ENCODE measurements at places on chromosomes 11 and 22.

GRCh38 chr11:17597770-17598169 lies 50.7 kb downstream of the OTOG start:
- DNase-seq: peak; percentile 3

DNA sequence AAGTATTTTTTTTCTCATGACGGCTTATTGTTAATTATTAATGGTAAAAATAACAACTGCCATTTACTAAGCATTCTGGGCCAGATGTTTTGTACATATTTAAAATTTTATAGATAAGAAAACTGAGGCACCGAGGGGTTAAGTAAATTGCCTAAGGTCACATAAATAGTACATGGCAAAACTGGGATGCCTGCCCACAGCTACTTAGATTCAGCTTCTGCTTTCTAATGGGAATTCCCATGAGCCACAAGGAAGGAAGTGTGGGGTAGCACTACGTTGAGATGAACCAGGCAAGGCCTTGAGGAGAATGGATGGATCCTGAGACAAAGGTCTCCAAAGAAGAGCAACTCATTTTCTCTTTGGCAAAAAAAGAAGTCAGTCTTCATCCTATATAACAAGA lies 11.9 kb upstream of the PHF21A start:
- DNase-seq: no peak

GRCh38 chr22:44755417-44755816 lies 3.0 kb downstream of the ARHGAP8 start:
- DNase-seq: no peak

DNA sequence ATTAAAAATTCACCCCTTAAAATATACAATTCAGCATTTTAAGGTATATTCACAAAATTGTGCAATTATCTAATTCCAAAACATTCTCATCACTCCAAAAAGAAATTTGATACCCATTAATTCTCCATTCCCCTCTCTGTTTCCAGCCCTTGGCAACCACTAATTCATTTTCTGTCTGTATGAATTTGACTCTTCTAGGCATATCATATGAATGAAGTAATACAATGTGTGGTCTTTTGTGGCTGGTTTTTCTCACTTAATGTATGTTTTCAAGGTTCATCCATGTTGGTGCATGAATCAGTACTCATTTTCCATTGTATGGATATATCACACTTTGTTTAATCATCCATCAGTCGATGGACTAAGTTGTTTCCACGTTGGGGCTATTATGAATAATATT lies 29.0 kb upstream of the ACCSL start:
- no peak for DNase-seq

DNA sequence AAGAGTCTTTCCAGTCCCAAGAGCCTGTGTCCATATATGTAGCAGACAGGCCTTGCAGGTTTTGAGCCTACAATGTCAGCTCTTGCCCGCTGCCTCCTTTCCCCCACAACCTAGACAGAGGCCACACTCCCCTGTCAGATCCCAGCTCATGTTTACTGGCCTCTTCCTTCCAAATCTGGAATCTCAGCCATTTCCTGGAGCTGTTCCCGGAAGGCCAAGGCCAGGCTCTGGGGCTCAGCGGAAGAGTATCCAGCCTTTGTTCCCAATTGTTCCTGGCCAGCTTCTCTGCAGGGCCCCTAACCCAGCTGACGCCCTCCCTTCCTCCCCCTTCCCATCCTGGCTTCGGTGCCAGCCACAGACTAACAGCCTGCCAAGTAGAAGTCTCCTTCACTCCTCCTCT lies 1.0 kb upstream of the ROBO4 start:
- no peak for DNase-seq

DNA sequence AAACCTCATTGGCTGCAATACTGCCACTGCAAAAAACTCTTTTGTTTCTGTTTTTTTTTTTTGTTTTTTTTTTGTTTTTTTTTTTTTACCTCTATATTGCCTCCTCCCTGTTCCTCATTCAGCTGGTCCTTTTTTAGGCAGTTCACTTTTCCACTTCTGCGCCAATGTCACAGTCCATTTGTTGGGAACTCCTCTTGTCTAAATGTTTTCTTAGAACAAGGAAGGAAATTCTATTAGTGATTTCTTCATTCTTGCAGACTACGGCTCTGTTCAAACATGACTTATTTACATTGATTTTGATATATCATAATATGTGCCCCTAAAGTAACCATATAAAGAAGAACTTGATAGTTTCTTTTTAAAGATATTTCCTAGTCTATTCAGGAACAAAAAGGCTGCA lies 2.9 kb downstream of the FAM118B start:
- DNase-seq: no peak

DNA sequence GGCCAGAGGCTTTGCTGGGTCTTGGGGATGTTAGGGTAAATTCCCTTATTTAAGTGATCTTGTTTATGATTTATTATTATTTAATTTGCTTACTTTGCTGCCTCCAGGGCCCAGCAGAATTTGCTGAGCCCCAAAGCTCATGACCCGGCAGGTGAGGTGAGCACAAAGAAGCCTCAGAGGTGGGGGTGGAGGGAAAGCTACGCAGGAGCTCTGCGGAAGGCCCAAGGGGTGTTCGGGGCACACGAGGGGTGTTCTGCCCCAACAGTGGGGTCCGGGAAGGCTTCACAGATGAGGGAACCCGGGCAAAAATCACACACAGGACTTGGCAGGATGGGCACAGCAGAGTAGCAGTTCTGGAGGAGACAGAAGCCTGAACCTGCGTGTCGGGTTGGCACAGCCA lies 6.7 kb upstream of the LINC01488 start:
- DNase-seq: no peak

Measured in activated T-helper 2 cell treated with anti-CD3 and anti-CD28 coated beads, Interferon-gamma antibody, Interleukin-2, Interleukin-4, amounts not matched to agents 10 μg/mL and 5 μg/mL and 100 μg/mL, durations not matched to agents 14 hours and 24 hours and 36 hours (primary cell).